ENCODE measurements at places on chromosomes 1 and 21. TPM values are rescaled to one million over a fixed set of nuclear protein-coding genes. Genes with fewer than 3 reads are reported as not detected.

Gene CFHR5
- polyA plus RNA-seq, result not detected

Gene ETS2
- polyA plus RNA-seq, result 53.3 TPM

Gene DNASE2B
- polyA plus RNA-seq, result not detected

Gene PLEKHN1
- polyA plus RNA-seq, result 35.6 TPM

Gene HLX
- polyA plus RNA-seq, result 1.8 TPM

Gene FAM3B
- polyA plus RNA-seq, result 65.5 TPM

Gene ADAM30
- not detected for polyA plus RNA-seq

Gene LCE2A
- not detected for polyA plus RNA-seq

Gene RNU5D-1
- polyA plus RNA-seq, result not detected

Gene ST6GALNAC5
- polyA plus RNA-seq, result 0.20 TPM

Gene LRRC38
- 0.04 TPM for polyA plus RNA-seq

Gene AMPD1
- 0.11 TPM for polyA plus RNA-seq

Gene FLVCR1
- 2.1 TPM for polyA plus RNA-seq

Gene MEGF6
- 23.7 TPM for polyA plus RNA-seq

Gene HMCN1
- 0.83 TPM for polyA plus RNA-seq

Gene KANK4
- 0.01 TPM for polyA plus RNA-seq

Measured in esophagus (tissue), 2 donors.